ENCODE measurements at places on chromosomes 6 and 20.
A peak's percentile ranks its signal among the peaks of the same experiment; 100 is the strongest.

DNA sequence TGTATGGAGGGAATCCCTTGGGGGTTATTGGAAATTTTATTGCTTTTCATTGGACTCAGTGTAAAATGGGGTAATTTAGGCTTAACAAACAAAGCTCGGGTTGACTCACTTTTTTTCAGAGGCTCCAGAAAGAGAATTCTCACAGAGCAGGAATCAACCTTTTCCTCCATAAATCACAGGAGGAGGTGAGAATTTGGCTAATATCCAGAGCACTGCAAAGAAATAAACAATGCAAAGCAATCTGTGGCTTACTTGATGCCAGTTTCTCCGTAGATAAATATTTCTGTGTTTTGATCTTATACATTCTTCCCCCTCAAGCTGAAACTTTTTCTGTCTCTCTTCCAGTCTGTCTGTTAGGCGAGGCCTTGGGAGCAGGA is 176.6 kb downstream of the TSHZ2 start:
- no peak for DNase-seq

- no peak for DNase-seq
Observed at GRCh38 chr6:150764334-150765066, 101.0 kb upstream of the MTHFD1L start.

DNA sequence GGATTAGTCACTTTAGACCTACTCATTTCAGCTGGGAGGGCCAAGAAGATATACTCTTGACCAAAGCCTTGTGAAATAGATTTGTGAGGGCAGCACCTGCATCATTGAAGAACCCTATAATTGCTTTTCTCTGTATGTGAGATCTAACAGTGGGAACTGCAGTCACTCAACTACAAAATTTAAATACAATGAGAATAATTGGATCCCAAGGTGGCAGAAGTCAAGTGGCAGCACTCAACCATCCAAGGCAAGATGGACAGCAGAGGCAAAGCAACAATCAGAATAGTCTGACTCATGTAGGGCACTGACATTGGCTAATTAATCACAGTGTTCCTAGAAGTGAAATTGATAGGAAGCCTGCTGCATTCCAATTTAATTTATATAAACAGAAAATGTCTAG is 8.9 kb upstream of the NKAIN2 start:
- DNase-seq: no peak

- DNase-seq: peak; percentile 7
Observed at GRCh38 chr6:45377043-45377553, 636 bp downstream of the SUPT3H start.

GRCh38 chr6:155473741-155474140 is 18.1 kb upstream of the NOX3 start:
- DNase-seq: no peak

DNA sequence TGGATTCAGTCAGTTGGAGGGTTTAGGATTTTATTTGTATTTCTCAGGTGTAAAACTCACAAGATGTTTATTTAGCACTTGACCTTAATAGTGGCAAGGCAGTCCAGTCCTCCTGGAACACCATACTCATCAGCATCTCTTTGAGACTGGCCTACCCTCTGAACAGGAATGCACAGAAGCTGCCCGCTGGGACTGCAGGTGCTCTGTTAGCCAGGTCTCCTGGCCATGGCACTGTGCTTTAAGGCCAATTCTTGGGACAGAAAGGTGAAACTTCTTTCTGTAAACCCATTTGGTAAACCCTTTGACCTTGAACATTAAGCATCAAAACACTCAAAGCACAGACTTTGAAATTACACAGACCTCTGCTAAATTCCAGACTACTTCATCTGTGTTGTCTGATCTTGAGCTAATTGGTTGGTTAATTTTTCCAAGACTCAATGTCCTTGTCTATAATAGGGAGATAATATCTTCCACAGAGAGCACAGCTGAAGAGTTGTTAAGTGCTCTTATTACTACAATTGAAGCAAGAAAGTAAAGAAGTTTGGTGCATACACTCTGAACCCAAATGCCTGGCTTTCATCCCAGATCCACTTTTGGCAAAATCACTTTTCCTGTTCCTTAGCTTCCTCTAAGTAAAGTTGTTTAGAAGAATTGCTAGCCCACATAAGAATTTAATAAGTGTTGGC is 54.9 kb upstream of the NT5E start:
- DNase-seq: no peak

DNA sequence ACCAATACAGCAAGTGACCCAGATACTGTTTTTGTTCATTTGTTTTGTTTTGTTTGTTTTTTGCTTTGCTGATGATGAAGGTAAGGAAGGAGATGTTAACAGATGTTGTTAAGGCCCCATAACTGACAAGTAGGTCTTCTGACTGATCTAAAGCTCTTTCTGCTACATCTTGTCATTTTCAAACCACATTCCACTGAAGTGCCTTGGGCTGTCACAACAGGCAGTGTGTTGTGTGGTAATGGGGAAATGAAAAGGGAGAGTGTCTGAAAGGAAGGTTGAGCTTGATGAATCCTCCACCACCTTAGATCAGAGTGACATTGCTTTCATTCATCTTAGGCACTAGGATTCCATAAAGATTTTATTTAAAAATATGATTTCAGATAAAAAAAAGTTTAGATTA is 479.4 kb upstream of the SYNCRIP start:
- DNase-seq: no peak

DNA sequence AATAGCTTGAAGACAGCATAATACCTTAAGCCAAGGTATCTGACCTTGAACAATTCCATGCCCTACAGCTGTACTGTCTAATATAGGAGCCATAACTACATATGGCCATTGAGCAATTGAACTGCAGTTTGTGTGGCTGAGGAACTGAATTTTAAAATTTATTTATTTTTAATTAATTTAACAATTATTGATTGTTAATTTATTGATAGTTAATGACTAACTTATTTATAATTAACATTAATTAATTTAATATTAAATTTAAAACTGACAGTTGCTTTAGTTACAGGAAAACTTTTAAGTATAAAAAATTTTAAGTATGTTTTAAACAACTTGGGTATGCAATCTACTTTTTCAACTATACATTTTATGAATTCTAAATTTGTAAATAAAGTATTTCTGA is 12.3 kb upstream of the MYB start:
- no peak for DNase-seq

- no peak for DNase-seq
Observed at GRCh38 chr6:90940812-90941481, 354.1 kb upstream of the MAP3K7 start.

DNA sequence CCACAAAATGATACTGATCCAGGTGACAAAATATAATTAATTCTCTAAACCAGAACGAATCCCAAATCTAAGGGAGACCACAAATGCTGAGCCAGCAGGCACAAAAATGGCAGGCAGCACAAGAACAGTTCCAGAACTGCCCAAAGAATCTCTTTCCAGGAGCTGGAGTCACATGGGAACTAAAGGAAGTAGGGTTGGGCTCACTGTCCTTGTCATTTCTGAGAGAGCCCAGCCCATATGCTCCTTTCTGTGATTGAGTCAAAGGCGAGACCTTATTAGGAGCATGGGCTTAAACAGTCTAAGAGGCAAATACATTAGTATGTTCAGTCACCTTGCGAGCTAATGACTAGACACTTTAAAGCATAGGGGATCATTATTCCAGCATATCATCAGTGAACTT is 327.6 kb upstream of the ARID1B start:
- no peak for DNase-seq

GRCh38 chr20:43388268-43389002 is 69.3 kb upstream of the SRSF6 start:
- no peak for DNase-seq

DNA sequence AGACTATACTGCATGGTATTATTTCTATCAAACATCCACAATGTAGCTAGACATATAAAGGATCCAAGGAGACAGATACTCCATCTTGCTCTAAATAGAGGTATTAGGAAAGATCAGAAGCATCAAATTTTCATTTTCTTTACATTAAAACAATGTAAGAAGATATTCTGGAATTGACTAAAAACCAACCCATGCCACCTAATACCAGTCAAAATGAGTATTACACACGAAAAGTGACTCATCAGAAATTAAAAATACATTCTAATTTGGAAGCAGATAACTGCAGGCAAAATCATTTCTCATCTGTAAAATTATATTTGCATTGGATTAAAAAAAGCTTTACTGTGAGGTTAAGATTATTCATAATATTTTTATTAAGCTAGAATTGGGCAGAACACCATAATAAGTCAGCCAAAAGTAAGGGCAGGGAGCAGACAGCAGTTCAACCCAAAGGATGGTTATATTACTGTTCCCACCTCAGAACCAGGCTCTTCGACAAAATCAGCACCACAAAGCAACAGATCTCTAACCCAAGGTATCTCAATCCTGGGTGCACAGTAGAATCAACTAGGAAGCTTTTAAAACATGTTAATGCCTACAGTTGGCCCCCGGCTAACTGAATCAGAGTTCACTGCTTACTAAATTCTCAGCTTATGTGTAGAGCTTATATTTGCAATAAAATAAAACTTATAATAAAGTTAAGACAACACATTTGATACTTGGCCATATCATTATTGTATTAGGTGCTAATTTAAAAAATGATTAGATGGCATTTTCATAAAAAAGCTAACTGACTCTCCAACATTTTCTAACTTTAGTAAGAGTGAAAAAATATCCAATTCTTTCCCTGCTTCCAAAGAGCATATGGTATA is 35.2 kb downstream of the SAMD3 start:
- no peak for DNase-seq

GRCh38 chr20:36848078-36848660 is 27.8 kb upstream of the TLDC2 start:
- DNase-seq: no peak

DNA sequence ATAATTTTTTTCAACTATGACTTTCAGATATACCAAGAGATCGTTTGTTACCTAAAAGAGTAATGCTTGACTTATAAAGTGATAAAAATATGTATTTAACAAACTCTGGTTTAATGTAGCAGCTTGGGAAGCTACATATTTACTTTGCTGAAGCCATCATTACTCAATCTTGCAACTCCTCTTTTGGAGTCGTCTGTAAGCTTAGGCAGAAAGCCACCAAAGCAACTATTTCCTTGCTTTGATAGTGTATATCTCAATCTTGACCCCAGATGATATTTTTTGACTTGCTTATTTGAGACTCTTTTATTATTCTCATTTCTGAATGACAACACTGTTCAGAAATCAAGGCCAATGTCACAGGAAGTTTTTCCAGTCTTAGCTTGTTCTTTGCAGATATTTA is 183.0 kb downstream of the SAMD5 start:
- no peak for DNase-seq

DNA sequence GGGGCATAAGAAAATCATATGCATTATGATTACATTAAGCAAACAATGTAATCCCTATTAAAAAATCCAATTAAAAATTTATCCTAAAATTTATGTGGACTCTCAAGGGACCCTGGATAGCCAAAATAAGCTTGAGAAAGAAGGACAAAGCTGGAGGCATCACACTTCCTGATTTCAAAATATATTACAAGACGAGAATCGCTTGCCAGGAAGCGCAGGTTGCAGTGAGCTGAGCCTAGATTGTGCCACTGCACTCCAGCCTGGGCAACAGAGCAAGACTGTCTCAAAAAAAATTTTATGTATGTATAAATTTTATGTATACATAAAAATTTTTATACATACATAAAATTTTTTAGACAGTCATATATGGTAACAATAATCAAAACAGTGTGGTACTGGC is 48.5 kb upstream of the GCNT2 start:
- DNase-seq: no peak

DNA sequence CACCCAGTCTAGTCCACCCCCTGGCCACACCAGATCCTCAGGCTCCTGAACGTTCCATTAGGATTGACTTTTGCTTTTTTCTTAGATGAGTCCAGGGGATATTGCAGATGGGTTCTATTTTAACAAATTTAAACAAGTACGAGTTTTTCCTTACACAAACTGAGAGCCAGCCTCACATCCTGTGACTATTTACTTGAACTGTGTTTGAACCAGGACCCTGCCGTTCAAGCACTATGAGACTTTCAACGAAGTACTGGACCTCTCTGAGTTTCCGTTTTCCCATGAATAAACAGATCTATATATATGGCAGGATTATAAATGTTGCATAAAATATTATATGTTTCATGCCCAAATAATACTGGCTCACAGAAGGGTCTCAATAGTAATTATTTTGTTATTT is 1.4 kb upstream of the METTL24 start:
- no peak for DNase-seq

- DNase-seq: no peak
Observed at GRCh38 chr6:34564181-34564580, 8.1 kb upstream of the SPDEF start.

GRCh38 chr20:23032056-23032749 is 2.9 kb upstream of the SSTR4 start:
- no peak for DNase-seq

GRCh38 chr6:143677891-143678791 is at the start of gene PHACTR2:
PHACTR2 (plus strand) TSS chr6:143677965; CDS start chr6:143678164, 199 bp downstream.
- peak; percentile 46 for DNase-seq

DNA sequence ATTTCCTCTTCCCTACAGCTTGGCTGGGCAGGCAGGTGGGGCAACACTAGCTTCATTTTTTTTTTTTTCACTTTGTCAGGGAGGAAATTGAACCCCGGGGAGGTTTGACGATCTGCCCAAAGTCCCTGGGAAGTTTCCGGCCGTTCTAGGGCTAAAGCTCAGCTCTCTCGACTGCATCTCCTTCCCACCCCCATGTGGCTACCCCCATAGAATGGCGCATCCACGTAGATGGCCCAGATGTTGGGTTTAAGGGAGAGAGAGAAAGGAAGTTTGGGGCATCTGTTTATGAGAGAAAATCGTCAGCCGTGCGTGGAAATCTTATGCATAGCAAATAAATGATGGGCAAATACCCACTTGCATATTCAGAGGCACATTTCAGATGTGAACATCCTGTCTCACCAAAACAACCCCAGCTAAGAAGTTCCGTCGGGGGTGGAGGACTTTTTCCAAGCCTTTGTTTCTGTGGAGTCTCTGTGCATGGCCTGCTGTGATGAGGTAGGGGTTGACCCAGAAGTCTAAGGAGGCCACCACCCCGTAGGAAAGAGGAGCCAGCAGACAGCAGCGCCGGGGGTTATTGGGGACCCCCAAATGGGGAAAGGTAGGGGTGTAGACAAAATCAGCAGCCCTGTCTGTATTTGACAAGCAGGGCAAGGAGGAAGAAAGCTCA is 40.5 kb upstream of the ZNF831 start:
- peak; percentile 59 for DNase-seq

GRCh38 chr6:118354641-118355040 is 193.5 kb upstream of the PLN start:
- DNase-seq: no peak

GRCh38 chr20:57313230-57313629 is 16.4 kb upstream of the SPO11 start:
- DNase-seq: no peak

DNA sequence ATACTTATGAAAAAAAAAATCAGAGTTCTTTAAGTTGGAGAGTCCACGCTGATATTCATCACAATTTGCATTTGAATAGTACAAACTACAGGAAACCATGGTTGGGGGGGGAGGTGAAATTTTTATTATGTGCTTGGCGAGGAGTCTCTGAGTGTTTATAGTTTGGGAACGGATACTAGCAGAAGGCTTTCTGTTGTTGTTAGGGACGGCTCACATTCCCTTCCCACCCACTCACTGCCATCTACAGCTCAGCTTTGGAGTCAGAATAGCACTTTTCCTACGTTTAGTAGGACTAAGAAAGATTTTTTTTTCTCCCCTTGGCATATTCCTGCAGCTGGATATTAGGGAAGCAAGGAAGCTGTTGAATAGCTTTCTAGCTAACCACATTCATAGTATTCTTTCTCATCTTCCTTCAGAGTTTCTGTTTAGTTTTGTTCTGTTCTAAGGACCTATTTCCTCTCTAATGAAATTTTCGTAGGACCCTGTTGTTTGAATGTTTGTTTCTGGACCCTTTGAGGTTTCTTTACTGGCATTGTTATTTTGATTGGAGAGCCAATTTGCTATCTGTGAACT is 235.1 kb upstream of the ZNF217 start:
- no peak for DNase-seq

GRCh38 chr6:3484192-3484591 is 27.3 kb upstream of the SLC22A23 start:
- no peak for DNase-seq
